Placental epithelial cell (primary cell): ENCODE measurements at places on chromosomes 7 and 10. TPM values are rescaled to one million over a fixed set of nuclear protein-coding genes. Genes with fewer than 3 reads are reported as not detected.

DKK1 gene
- total RNA-seq, result 40.0 and 175 TPM in 2 replicates

PDZD8 gene
- 21.7 and 23.6 TPM in 2 replicates for total RNA-seq

EBLN1 gene
- not detected in 2 replicates for total RNA-seq

RPEL1 gene
- total RNA-seq, result not detected in 2 replicates

MALRD1 gene
- under 0.01 and 0.33 TPM in 2 replicates for total RNA-seq

SFRP5 gene
- total RNA-seq, result not detected in 2 replicates

LIPM gene
- total RNA-seq, result under 0.01 TPM in 1 of 2 replicates, not detected in the other

NPY4R2 gene
- total RNA-seq, result 0.39 TPM in 1 of 2 replicates, not detected in the other

LBX1 gene
- not detected in 2 replicates for total RNA-seq

ZNF789 gene
- 5.3 and 5.9 TPM in 2 replicates for total RNA-seq

RTKN2 gene
- under 0.01 and 0.22 TPM in 2 replicates for total RNA-seq

OR2A42 gene
- not detected in 2 replicates for total RNA-seq

CALHM3 gene
- 0.22 and 0.39 TPM in 2 replicates for total RNA-seq

MBL2 gene
- total RNA-seq, result not detected in 2 replicates

ADRA2A gene
- 0.79 and 2.4 TPM in 2 replicates for total RNA-seq

HHEX gene
- total RNA-seq, result not detected in 2 replicates

POLL gene
- total RNA-seq, result 16.5 and 18.8 TPM in 2 replicates

BMPR1A gene
- 42.4 and 52.5 TPM in 2 replicates for total RNA-seq

NSUN6 gene
- 11.2 and 20.4 TPM in 2 replicates for total RNA-seq

PTPRZ1 gene
- not detected in 2 replicates for total RNA-seq
